ENCODE measurements at places on chromosomes 12 and 14.

GRCh38 chr14:38279572-38279971, 23.7 kb upstream of the CLEC14A start:
- DNase-seq: no peak

DNA sequence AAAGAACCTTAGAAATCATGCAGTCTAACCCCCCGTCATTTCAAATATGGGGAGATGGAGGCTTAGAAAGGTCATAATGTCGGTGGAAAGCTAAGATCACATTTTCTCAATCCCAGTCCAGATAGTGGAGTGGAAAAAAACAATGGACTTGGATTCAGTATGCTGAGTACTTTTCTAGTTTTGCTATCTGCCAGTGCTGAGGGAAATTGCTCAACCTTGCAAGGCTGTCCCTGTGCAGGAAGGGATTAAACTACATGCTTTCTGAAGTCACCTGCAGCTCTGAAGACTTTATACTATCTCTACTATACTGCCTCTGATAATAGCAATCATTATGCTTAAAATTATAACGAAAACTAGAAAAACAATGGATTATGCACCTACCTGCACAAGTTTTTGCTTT, 272.8 kb downstream of the LRIG3 start:
- no peak for DNase-seq

DNA sequence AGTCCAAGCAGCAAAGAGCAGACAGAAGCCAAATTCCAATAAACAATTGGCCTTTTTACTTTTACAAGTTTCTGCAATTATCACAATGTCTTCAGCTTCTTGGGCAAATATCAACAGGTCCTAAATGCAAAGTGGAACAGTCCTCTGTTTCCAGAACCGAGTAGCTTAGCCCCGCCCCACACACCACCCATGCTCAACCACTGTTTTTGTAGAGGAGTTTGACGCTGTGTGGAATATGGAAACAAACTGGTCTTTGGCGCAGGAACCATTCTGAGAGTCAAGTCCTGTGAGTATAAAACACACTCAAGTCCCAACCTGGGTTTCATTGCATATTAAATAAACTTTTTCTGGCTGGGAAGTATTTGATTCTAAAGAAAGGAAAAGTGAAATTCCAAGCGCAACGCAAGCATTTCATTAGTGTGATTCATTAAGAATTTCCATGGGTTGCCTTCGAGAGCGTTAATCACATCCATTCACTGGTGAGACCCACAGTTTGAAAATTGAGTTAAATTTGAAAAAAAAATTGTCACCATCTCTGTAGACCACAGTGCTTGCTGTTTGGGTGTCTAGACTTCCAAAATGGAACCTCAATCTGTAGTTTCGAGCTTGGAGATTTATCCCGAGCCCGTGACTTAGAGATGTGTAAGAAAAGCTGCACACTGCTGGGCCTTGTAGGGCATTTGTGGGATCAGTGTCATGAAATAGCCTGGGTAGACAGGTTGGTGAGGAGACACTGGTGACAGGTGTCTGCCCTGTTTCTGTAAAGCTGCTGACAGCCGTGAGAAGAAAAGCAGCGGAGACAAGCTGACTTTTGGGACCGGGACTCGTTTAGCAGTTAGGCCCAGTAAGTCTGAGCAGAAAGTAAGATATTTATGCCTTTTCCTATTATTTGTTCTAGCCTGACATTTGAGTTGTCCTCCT, 96.1 kb downstream of the DAD1 start:
- DNase-seq: no peak

DNA sequence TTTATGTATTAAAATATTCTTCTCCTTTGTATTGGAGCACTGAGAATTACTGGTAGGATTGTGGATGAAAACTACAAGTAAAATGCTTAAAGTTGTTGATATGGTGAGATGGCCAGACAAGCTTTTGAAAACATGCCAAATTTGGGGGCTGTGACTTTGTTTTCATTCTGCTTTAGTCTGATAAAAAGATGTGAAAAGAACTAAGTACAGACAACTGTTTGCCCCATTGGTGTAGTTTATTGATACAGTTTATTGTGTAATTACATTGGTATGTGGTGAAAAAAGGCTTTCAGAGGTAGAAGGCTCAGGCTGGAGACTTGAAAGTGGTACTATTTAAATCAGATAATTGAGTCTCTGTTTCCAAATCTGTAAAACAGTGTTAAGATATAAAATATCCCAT, 746.8 kb downstream of the DIO2 start:
- DNase-seq: no peak

GRCh38 chr14:71487941-71488340, 444.3 kb upstream of the RGS6 start:
- DNase-seq: no peak

- DNase-seq: no peak
Observed at GRCh38 chr14:32331206-32331605, 2.1 kb downstream of the AKAP6 start.

DNA sequence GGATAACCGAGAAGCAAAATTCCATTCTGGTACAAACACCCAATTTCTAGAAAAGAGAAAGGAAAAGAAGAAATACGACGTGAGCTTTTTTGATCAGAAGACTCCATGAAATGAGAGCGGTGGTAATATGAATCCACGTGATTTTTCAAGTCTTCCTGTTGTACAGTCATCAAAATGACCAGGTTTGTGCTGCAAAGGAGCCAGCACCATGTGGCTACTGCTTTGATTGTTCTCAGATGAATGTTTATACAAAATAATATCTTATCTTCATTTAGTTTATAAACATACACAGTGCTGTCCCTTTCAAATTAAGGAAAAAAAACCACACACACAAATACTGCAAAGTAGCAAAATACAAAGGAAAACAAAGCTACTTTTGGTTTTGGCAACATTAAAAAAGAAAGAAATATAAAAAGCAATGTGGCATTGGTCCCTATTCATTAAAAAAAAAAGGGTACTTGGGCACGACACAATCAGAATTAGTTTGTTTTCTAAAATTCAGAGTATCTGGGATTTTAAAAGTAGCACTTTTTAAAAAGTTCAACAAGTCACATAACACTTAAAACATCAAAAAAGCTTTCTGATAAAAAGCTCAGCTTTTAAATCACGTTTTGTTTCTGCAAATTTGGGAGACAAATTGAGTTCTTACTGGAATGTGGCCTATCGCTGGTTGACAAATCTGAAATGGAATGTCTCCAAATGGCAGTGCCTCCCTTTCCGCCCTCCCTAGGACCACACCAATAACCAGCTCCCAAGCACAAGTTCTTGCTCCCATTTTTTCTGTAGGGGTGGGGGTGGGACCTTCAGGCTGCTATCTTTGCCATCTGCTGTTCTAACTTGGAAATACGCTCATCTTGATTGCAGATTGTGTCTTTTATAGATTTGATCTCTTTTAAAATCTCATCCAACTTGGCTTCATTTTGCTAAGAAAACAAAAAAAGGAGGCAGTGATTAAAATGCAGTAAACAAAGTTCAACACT, 13.2 kb upstream of the SELPLG start:
- DNase-seq: no peak

DNA sequence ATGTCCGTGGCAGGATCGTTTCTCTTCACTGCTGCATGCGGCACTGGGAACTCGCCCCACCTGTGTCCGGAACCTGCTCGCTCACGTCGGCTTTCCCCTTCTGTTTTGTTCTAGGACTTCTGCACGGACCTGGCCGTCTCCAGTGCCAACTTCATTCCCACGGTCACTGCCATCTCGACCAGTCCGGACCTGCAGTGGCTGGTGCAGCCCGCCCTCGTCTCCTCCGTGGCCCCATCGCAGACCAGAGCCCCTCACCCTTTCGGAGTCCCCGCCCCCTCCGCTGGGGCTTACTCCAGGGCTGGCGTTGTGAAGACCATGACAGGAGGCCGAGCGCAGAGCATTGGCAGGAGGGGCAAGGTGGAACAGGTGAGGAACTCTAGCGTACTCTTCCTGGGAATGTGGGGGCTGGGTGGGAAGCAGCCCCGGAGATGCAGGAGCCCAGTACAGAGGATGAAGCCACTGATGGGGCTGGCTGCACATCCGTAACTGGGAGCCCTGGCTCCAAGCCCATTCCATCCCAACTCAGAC, 1.2 kb downstream of the FOS start:
- DNase-seq: no peak

DNA sequence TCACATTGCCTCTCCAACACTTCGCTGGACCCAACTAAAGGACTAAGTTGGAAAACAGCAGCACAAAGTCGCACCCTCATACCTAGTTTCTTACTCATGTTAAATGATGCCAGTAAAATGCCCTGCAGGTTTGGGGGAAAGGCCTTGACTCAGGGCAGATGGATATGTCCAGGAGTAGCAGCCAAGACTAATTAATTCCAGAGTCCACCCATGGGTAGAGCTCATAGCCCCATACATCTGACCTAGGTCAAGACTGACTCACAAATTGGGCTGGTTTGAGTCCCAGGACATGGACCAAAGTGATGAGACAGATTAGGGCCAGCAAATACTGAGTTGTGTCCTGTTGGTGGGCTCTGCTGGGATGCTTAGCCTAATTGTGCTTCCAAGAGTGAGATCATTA, 224.0 kb upstream of the BTG1 start:
- DNase-seq: no peak

DNA sequence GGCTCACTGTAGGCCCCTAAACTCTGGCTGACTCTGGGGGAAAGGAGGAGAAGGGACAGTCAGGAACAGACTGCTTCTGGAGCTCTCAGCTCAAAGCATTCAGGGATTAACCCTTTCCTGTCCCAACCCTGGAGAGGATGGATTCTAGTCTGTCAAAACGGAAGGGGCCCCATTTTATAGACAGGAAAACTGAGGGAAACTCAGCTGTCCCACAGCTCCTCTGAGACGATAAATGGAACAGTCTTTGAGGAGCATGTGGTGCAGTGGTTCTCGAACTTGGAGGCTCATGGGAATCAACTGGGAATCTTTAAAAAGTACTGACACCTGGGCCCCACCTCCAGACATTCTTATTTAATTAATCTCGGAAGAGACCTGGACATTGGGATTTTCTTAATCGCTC, 23.7 kb downstream of the SRRM4 start:
- no peak for DNase-seq

DNA sequence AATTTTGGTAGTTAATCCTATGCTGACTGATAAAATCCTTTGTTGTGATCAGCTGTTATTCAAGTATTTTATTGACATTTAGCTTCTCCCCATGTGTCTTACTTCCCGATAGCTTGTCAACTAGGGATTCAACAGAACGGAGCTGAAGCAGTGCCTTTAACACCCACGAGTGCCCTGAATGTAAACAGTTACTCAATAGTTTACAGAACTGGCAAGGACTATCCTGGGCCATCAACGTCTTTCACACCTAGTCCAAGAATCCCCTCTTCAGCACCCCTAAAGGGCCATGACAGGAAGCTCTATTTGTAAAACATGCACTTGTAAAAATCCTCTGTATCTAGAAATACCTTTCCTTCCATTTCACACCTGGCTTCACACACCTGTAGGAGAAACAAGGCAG, 45.3 kb downstream of the SETD3 start:
- no peak for DNase-seq

- no peak for DNase-seq
Observed at GRCh38 chr12:124720004-124720680, 143.5 kb downstream of the SCARB1 start.

GRCh38 chr12:103401421-103401820, 94.3 kb downstream of the C12orf42 start:
- DNase-seq: no peak

- no peak for DNase-seq
Observed at GRCh38 chr12:19970821-19971220, 397.5 kb upstream of the PDE3A start.

- no peak for DNase-seq
Observed at GRCh38 chr12:55392032-55392795, 8.1 kb upstream of the OR6C65 start.

- DNase-seq: no peak
Observed at GRCh38 chr14:38143170-38143569, 64.5 kb upstream of the SSTR1 start.

DNA sequence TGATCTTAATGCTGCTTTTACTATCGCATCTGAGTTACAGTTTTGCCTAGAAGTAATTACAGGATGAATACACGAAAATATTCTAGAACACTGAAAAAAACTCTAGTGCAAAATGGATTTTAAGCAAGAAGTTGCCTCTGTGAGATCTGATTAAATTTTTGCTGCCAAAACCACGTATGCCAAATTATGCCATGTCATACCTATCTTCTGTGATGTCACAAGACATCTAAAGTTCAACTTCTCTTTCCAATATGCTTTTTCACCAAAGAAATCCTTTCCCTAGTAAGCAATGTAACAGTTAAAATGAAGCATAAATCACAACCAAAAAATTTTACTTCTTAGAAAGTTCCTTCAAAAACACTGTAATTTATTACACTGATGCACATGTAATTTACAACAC, 39.6 kb downstream of the HECTD4 start:
- no peak for DNase-seq

DNA sequence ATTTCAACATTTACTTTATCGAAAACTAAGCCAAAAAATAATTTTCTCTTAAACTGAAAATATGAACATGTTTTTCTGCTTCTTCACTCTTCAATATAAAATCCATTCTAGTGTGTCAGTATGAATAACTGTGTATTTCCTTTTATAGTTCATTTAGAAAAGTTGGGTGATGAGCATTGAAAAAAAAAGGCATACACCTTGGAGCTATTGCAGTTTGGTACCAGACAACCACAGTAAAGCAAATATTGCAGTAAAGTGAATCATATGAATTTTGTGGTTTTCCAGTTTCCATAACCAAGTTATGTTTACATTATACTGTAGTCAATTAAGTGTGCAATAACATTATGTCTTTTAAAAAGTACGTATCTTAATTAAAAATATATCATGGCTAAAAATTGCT, 195.0 kb upstream of the FOXG1 start:
- DNase-seq: no peak

- no peak for DNase-seq
Observed at GRCh38 chr12:104707794-104708558, 250.1 kb downstream of the SLC41A2 start.

DNA sequence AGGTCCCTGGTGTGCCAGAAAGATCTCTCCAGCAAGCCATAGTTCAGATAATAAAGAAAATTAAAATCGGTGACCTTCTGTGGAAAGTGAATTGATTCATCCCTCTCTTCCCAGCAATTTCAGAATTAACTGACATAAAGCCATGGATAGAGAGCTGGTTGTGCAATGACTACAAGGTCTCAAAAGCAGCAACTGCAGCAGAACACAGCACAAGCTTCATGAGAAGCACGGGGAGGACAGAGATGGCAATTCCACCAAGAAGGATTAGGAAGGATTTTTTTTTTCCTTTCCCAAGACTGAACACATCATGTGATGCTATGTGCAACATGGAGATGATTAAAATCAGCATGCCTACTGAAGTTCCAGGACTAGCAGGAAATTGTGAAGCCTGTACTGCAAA, 154.9 kb upstream of the PLEKHG7 start:
- DNase-seq: no peak

Measured in activated T-helper 1 cell treated with Interleukin-2 at 50 U/mL for 16 hours (primary cell).